ENCODE measurements at places on chromosomes 16 and 17.

GRCh38 chr17:39219647-39220154 lies 6.0 kb downstream of the STAC2 start:
- no peak for DNase-seq

GRCh38 chr16:69889295-69889964 lies 61.7 kb upstream of the CLEC18A start:
- DNase-seq: no peak

GRCh38 chr17:78019367-78019975 lies 61.0 kb downstream of the TNRC6C start:
- DNase-seq: no peak

DNA sequence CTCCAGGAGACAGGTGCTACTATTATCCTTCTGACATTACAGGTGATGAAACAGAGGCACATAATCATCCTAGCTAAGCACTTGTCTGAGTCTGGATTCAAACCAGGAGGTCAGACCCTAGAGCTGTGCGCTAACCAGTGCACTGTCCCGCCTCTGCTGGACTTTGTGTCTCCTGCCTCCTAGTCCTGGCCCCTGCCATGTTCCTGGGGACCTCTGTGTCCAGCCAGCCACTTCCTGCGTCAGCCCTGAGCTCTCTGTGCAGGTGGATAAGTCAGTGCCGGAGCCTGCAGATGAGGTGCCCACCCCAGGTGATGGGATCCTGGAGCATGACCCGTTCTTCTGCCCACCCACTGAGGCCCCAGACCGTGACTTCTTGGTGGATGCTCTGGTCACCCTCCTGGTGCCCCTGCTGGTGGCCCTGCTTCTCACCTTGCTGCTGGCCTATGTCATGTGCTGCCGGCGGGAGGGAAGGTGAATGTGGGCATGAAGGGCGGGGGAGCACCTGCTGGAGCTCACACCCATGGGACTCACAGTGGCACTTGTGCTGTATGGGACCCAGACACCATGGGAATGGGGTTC lies 4.2 kb downstream of the SGCA start:
- no peak for DNase-seq

DNA sequence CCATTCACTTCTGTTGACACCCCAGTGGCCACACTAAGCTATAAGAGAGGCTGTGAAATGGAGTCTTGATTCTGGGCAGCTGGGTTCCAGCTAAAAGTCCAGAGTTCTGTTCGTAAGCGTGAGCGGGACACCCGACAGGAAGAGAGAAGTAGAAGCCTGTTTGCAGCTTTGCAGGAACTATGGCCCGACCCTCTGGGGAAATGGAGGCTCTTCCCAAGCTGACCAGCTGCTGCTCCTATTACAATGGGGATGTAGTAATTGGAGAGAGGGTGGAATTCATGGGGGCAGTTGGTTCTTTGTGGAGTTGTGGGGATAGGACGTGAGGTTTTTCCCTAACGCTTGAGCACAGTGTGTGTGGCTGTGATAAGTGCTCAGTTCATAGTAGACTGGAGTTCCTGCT lies 28.4 kb downstream of the UBALD1 start:
- DNase-seq: no peak

DNA sequence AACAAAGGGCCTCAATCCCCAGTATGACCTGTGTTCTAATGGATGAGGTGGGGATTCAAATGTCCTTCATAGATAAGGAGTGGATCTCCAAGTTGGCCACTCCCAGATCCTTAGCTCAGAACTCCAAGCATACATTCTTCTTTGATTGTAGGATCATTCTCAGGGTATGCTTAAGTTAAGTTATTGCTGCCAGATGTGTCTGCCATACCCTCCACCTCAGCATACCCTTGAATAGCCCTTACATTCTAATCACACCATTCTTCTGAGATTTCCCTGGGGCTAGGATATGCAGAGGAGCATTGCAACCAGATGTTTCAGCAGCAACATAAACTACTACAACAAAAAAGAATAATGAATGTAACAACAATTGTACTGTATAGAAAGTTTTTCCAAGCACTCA lies 1.6 kb upstream of the KRTAP2-4 start:
- DNase-seq: no peak

GRCh38 chr16:10154389-10154788 lies 27.8 kb downstream of the GRIN2A start:
- DNase-seq: no peak

GRCh38 chr17:5430413-5430999 lies 8.4 kb downstream of the C1QBP start:
- DNase-seq: no peak

GRCh38 chr17:75575197-75575596 lies 12.4 kb upstream of the MYO15B start:
- DNase-seq: no peak

DNA sequence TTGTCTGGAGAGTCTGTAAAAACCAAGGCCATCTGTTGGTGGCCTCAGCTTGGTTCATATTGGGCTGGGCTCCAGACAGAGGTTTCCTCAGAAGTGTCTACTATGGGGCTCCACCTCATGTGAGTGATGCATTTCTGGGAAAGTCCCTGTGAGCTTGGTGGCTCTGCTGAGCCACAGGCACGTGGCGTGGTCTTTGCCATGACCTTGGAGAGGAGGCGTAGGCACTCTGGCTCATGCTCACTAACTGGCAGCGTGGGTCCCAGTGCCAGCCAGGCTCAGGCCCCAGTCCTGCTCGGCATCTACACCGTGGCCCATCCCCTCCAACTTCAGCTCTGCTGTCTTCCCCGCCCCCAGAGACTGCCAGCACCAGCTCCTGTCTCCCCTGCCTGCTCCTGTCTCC lies 10.7 kb upstream of the SMTNL2 start:
- no peak for DNase-seq

- DNase-seq: no peak
Measured at GRCh38 chr17:63413128-63413527, 33.0 kb downstream of the CYB561 start.

GRCh38 chr16:12066823-12067222 lies 90.3 kb downstream of the SNX29 start:
- DNase-seq: no peak

- DNase-seq: no peak
Measured at GRCh38 chr17:43644081-43644480, 17.6 kb downstream of the MEOX1 start.

- DNase-seq: no peak
Measured at GRCh38 chr16:57623251-57624043, 5.0 kb upstream of the ADGRG1 start.

GRCh38 chr17:77392376-77393273 lies 251.9 kb downstream of the SEC14L1 start:
- no peak for DNase-seq

GRCh38 chr16:84598360-84598759 lies 19.5 kb downstream of the COTL1 start:
- DNase-seq: no peak

- peak; percentile 85 for DNase-seq
Measured at GRCh38 chr17:75036643-75037268, 10.0 kb downstream of the ATP5PD start.

GRCh38 chr16:13873835-13874438 lies 46.0 kb upstream of the ERCC4 start:
- DNase-seq: no peak

DNA sequence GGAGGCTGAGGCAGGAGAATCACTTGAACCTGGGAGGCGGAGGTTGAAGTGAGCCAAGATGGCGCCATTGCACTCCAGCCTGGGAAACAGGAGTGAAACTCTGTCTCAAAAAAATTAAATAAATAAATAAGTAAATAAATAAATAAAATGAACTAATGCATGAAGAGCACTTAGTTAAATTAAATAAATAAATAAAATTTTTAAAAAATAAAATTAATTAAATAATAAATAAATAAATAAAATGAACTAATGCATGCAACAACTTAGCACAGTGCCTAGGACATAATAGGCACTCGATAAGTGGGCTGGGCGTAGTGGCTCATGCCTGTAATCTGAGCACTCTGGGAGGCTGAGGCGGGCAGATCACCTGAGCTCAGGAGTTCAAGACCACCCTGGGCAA lies 15.6 kb upstream of the CEP20 start:
- no peak for DNase-seq

- DNase-seq: no peak
Measured at GRCh38 chr16:70615945-70616344, 30.4 kb upstream of the IL34 start.

DNA sequence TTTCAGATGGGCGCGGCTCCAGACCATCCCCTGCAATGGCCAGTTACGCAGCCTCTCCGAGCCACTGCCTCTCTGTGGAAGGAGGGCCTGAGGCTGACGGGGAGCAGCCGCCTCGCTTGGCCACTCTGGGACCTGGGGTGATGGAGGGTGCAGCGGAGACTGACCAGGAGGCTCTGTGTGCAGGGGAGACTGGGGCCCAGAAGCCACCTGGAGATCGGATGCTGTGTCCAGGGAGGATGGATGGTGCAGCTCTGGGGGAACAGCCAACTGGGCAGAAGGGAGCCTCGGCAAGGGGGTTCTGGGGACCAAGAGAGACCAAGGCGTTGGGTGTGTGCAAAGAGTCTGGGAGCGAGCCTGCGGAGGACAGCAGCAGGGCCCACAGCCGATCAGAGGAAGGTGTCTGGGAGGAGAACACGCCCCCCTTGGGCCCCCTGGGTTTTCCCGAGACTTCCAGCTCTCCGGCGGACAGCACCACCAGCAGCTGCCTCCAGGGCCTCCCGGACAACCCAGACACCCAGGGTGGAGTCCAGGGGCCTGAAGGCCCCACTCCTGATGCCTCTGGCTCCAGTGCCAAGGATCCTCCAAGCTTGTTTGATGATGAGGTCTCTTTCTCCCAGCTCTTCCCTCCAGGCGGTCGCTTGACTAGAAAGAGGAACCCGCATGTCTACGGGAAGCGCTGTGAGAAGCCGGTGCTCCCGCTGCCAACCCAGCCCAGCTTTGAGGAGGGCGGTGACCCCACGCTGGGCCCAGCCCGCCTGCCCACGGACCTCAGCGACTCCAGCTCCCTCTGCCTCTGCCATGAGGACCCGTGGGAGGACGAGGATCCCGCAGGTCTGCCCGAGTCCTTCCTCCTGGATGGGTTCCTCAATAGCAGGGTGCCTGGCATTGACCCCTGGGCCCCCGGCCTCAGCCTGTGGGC lies 17.4 kb upstream of the ZFPM1 start:
- no peak for DNase-seq

DNA sequence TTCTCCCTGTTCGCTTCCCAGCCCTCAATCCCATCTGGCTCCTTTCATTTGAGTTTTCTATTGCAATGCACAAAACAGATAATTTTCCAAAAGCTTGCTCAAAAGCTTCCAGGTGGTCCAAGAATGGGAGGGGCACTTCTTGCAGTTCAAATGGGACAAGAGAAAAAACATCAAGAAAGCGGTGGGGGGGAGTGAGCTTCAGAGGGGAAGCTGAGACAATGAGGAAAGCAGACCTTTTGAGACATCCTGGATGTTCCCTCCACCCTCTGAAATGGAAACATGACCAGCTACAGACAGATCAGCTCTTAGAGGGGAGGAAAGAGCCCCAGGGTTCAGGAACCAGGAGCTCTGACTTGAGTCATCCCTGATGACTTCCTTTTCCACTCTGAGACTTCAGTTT lies 368.2 kb downstream of the SLC39A11 start:
- DNase-seq: no peak

DNA sequence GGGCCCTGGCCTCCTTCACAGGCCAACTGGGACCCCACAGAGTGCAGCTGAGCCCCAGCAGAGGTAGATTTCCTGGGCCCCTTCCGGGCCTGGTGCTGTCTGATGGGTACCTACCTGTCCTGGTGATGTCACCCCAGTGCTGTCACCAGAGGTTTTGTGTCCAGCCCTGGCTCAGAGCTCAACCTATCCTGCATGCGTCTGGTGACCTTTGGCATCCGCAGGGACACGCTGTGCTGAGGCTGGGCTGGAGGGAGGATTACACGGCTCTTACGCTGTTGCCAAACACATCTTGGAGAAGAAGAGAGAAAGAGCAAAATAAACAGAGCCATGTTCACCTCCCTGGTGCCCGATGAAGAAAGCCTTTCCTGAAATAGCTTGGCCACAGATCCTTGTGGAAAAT lies 70.6 kb upstream of the MED9 start:
- DNase-seq: no peak
